ENCODE measurements at places on chromosomes 12 and 14.

DNA sequence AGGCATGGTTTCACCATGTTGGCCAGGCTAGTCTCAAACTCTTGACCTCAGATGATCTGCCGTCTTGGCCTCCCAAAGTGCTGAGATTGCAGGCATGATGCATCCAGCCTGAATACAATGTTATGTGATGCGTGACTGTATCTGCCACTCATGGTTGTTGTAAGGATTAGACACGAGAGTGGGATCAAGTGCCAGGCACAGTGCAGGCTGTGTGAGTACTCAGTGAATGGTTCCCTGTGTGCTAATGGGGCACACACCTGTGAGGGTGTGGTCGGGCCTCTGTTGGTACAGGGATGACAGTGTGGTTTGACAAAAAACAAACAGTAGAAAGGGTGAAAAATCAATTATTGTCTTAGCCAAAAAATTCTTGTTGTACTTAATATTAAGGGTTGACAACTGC is 61.8 kb downstream of the TECPR2 start:
- no peak for DNase-seq

DNA sequence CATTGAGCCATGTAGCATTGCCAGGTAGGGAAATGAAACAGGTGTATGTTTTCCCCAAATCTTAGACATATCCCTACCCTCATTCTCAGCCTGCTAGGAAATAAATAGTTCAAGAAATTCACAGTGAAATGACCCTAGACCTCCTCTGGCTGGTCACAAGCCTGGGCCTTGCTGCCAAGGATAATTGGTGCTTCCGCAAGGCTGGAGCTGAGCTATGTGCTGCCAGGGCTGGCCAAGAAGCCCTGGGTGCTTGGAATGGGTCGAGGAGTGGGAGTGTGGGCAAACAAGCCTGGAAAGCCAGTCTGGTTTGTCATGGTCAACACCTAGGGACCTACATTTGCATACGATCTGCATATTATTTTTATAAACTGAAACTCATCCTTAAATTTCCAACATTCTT is 31.3 kb upstream of the SLC10A1 start:
- DNase-seq = no peak

DNA sequence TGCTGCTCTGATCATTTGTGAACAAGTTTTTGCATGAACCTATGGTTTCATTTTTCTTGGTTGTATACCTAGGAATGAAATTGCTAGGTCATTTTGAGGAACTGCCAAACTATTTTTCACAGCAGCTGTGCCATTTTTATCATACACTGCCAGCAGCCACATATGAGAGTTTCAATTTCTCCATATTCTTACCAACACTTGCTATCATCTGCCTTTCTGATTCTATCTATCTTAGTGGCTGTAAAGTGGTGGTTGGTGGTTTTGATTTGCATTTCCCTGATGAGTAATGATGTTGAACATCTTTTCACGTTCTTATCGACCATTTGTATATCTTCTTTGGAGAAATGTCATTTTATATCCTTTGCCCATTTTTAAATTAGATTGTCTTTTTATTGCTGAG is 146.1 kb downstream of the C12orf75 start:
- no peak for DNase-seq

DNA sequence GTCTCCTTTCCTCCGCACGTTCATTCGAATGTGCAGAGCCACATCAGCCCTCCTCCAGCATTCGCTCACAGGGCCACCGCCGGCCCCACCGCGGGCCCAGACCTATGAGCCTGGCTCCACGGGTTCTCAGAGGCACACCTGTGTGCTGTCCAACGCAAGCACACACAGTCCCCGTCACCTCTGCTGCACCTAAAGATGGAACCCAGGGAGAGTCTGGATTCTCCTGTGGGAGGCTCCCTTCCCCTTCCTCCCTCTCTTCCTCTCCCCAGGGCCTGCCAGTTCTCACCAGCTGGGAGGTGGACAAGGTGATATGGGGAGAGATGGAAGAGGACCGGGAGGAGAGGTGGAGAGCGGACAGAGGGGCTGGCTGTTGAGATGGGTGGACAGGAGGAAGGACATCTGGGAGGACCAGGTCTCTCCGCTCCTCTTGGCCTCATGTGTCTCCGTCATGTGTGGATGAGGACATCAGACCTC is 4.9 kb upstream of the AQP6 start:
- no peak for DNase-seq

DNA sequence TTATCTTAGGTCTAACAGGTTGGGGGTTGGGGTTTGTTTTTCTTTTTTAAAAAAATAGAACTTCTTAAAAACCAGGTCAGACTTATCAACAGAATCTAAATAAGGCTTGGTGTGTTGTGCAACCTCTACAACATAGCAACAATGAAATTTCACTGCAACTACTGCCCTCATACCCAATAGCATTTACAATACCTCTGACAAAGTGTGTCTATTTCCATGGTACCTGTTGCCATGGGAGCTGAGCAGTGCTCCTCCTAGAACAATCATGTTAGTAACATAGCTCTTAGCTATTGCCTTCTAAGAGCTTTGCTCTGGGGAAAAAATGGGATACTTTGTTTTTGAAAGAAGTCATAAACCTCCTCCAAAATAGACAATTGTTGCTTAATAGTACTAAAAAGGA is 103.3 kb upstream of the CCDC175 start:
- DNase-seq = no peak

- DNase-seq = no peak
Measured at GRCh38 chr14:91371011-91371989, 46.3 kb downstream of the CCDC88C start.

DNA sequence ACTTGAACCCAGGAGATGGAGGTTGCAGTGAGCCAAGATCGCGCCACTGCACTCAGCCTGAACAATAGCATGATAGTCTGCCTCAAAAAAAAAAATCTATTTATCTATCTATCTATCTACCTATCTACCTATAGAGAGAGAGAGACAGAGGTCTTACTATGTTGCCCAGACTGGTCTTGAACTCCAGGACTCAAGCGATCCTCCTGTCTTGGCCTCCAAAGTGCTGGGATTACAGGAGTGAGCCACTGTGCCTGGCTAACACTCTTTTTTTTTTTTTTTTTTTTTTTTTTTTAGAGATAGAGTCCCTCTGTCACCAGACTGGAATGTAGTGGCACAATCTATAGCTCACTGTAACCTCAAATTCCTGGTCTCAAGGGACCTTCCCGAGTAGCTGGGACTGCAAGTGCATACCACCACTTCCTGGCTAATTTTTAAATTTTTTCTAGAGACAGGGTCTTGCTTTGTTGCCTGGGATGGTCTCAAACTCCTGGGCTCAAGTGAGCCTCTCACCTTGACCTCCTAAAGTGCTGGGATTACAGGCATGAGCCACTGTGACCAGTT is 1.9 kb downstream of the FAM186A start:
- DNase-seq = no peak

- DNase-seq = no peak
Measured at GRCh38 chr14:100710826-100711462, 15.7 kb upstream of the DLK1 start.

DNA sequence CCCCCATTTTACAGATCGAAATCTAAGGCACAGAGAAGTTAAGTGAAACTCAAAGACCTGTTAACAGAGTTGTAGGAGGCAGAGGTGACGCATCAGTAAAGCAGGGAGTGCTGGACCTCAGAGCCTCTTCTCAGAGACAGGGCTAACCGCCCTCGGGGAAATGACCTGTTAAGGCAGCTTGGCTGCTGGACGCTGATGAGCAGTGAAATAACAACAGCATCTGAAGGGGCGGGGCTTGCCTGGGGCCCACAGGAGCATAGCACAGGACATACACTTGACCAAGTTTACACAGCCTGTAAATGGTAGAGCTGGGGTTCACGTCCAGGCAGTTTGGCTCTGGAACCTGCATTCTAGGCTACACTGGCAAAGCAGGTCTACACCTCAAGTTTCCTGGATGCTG is 39.3 kb downstream of the LRTM2 start:
- DNase-seq = no peak

DNA sequence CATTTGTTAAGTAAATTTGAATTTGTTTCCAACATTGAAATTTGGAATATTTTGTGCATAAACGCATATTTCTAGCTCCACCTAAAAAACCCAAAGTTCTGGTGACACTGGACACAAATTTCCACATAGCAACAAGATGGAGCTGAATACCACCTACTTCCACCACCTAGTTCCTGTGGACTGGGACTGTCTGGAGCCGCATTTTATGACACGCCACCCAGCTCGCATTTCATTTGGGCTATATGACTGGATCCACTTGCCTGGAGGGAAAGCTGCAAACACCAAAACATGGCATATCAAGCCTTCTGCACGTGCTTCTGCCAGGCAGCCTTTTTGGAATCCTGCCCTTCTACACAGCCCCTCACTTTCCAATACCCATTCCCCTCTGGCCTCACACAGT is 173.4 kb downstream of the KIF21A start:
- DNase-seq = no peak

GRCh38 chr14:96206461-96206860 is 1.8 kb downstream of the BDKRB2 start:
- no peak for DNase-seq

DNA sequence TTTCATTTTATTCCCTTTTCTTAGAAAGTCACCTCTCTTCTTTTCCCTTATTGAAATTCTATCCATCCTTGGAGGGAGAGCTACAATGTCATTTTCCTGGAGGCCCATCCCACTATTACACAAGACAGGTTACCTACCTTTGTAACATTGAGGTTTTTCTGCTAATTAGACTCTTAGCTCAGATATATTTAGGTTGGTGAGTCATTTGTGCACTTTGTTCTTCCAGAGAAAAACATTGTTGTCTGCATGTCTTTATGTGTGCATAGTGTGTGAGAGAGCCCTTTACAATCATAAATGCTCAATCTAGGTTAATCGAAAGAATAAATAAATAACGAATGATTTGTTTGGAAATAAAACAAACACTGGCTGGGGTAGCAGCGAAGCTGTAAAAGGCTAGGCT is 191.8 kb downstream of the DACT1 start:
- no peak for DNase-seq

- no peak for DNase-seq
Measured at GRCh38 chr12:116657921-116658495, 79.9 kb downstream of the SPRING1 start.

- no peak for DNase-seq
Measured at GRCh38 chr14:85813040-85813439, 283.1 kb downstream of the FLRT2 start.

- DNase-seq = no peak
Measured at GRCh38 chr12:107344035-107344808, 250.9 kb upstream of the CRY1 start.

DNA sequence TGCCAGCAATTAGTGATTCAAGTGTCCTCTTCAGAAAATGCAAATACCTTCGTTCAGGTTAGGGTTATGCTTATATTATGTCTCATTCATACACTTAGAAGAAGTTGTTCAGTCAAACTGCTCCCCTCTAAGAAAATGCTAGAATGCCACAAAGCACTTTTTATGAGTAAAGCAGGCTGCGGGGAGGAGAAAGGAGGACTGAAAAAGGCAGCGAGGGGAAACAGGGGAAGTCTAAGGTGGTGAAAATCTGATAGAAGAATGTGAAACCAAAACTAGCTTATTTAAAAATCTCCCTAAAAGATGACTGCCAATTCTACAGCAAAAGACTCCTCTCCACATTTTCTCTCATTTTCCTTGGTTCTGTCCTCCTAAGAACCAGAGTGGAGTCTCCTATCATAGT is 70.1 kb downstream of the PRKD1 start:
- DNase-seq = no peak

DNA sequence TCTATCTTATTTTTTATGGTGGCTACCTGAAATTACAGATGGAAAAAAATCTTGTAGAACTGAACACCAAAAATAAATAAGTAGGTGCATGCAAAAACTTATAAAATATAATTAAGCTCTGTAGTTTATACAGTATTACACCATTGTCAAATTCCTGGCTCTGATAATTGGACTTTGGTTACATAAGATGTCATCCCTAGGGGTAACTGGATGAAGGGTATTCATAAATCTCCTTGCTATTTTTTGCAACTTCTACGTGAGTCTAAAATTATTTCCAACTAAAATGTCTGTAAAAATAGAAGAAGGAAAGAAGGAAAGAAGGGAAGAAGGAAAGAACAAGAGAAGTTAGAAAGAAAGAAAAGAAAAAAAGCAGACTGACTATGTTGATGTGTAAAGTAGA is 716.6 kb downstream of the BCL11B start:
- no peak for DNase-seq

DNA sequence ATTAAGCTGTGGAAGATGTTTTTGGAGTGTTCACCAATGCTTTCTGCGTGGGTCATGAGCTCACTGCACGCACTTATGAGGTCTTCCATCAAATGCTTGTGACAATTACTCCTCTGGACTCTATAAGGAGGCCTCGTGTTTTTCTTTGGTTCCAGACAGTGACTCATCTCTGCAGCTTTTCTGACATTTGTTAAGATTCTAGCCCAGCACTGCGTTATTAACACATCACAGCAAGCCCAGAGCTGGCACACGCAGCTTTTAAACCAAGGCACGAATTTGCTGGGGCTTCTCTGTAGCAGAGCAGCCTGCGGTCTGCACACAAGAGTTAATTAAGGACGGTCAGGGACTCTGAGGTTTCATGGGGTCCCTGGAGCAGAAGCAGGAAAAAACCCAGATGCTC is 16.9 kb downstream of the MEG3 start:
- DNase-seq = peak; percentile 71

- DNase-seq = peak; percentile 82
Measured at GRCh38 chr12:110023059-110023980, 24.1 kb downstream of the ANKRD13A start.

- no peak for DNase-seq
Measured at GRCh38 chr14:63939006-63939270, 86.1 kb downstream of the SYNE2 start.

- no peak for DNase-seq
Measured at GRCh38 chr12:64103825-64104740, 118.0 kb downstream of the KICS2 start.

- no peak for DNase-seq
Measured at GRCh38 chr12:89326239-89327040, 25.9 kb downstream of the DUSP6 start.

GRCh38 chr12:123813349-123813748 is 51.2 kb downstream of the DNAH10 start:
- no peak for DNase-seq

GRCh38 chr12:75563351-75563750 is 51.9 kb upstream of the KRR1 start:
- DNase-seq = no peak

DNA sequence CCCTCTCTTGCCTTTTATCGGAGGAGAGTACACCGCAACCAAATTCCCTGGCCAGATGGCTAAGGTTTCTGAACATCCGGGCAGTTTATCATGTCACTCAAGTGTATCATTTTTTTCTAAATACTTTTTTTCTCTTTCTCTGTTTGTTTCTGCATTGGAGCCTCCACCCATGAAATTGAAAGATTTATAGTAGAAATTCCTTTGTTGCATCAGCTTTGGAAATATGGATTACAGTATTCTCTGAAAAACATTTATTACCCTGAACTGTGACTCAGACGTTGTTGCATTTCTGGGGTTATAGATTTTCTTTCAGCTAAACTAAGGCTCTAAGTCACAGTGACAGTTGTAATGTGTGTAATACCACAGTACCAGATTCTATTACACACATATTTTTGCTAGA is 187.0 kb downstream of the SPTSSA start:
- no peak for DNase-seq

All from AG04450 (cell line).